Activated CD4-positive, alpha-beta T cell treated with anti-CD3 and anti-CD28 coated beads for 1 hour (primary cell): ENCODE measurements at places on chromosomes 2 and 18.

GRCh38 chr2:10278029-10278762 lies 24.5 kb upstream of the HPCAL1 start:
- no peak for DNase-seq

DNA sequence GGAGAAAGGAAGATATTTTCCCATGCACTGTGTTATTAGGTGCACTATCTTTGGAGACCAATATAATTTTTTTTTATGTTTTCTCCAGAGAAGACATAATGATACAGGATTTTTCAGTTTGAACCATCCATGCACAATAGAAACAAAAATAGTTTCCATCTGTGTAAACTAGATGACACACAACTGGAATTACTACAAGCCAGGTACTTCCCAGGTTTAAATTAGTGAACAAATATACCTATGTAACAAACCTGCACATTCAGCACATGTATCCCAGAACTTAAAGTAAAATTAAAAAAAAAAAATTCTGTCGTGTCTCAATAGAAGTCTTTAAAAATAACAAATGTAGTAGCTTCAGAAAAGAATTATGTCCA lies 1616.8 kb upstream of the ACVR2A start:
- no peak for DNase-seq

DNA sequence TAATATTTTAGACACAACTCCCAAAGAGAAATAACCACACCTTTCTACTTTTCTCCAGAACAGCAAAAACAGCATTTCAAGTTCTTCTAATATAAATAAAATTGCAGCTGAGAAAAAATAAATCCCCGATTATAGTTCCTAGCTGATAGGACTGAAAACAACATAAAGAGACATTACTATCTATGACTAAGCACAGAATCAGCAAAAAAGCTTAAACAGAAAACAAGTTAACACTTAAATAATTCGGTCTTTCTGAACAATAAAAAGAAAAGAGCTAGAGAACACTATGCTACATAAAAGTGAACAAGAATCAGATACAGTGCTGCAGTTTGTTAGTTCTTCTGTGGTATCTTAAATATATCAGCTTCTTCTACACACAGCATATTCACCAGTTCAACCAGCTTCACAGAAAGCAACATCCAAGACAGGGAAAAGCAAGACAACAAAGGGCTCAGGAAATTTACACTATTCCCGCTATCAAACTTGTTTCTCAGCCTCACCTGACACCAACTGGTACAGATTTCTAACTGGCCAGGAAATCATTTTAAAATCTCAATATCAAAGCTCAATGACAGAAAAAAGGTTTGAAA lies 28.6 kb downstream of the FEZ2 start:
- no peak for DNase-seq

- no peak for DNase-seq
Observed at GRCh38 chr2:112152476-112153178, 14.4 kb downstream of the FBLN7 start.

DNA sequence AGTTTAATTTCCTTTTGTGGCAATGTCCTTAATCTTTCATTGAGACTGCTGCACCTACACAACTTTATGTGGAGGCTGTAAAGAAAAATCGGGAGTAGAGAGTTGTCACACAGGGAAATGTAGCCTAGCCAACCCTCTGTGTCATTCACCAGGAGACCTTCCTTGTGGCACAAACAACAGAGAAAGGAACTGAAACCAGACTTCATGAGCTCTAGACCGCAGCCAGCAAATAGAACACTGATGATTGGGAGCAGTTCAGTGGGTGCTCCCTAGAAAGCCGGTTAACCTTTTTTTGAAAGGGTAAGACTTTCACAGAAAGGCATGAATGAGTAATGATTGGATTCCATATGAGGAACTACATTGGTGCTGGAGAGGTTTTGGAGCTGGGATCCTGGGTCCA lies 1752.4 kb upstream of the CELF4 start:
- no peak for DNase-seq

- no peak for DNase-seq
Observed at GRCh38 chr2:102717308-102718018, 44.4 kb upstream of the TMEM182 start.

DNA sequence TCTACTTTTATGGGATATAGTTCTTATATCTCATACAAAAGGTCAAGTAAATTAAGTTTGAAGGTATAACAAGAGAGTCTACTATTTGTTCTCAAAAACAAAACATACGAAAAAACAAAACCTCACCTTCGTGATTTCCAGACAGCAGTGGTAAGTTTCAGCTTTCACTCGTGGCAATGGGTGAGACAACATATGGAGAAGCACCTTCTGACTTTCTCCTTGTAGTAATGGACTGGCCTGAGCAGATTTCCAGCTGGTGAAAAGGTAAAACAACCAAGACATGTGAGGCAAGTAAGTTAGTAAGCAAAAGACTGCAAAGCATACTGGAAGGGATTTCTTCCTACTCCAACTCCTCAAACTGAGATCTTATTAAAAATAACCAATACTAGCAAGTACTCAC lies 39.6 kb downstream of the RTTN start:
- DNase-seq: no peak
